ENCODE measurements at places on chromosomes 11 and 22.

- no peak for DNase-seq
Observed at GRCh38 chr11:125368757-125369156, 127.3 kb downstream of the FEZ1 start.

DNA sequence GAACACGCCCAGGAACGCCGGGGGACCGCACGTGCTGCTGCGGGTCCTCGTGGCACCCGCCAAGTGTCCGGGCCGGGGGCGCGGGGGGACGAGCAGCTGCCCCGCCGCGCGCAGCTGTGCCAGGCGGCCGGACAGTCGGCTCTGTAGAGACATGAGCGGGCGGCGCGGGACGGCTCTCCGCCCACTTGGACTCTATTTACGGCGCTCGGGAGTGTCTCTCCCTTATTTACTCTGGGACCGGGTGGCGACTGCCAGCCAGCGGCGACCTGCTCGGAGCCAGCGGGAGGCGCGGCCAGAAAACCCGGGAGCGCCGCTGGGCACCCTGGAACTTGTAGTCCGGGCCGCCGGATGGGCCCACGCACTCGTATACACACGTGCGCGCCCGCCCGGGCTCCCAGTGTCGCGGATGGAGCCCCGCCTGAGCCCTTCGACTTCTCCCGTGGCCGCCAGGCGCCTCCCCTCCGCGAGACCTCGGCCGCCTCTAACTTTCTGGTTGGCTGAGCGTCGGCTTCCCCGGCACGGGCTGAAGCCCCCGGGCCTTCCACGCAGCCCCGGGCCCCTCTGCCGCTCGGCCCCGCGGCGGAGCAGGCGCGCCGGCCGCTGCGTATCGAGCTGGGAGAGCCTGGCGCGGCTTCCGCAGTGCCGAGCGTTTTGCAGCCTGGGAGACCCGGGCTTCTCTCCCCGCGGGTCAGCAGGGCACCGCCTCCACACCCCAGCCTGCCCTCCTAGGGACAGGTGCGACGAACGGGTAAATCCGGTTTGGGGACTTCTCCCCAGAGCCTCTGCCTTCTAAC is at the start of gene MACROD1:
TSS of gene MACROD1 (minus strand) at position 272 of the 794 bp plus-strand sequence. CDS start at position 153, 119 bp downstream.
- DNase-seq = peak; percentile 76

DNA sequence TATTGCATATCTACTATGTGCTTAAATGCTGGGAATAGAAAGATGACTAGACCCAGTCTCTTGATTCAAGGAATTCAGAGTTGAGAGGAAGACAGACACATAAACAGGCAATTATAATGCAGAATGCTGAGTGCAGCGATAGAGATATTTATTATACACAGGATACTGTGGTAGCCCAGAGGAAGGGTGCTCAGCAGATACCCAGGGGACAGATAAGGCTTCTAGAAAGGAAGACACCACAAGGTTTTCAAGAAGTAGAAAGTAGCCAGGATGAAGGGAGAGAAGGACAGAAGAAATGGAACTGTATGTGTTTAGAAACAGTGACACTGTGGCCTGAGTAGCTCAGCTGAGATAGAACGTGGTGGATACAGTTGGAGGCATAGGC is 79.4 kb upstream of the NNMT start:
- no peak for DNase-seq

GRCh38 chr11:85123752-85124231 is 503.4 kb downstream of the DLG2 start:
- DNase-seq = peak; percentile 95

DNA sequence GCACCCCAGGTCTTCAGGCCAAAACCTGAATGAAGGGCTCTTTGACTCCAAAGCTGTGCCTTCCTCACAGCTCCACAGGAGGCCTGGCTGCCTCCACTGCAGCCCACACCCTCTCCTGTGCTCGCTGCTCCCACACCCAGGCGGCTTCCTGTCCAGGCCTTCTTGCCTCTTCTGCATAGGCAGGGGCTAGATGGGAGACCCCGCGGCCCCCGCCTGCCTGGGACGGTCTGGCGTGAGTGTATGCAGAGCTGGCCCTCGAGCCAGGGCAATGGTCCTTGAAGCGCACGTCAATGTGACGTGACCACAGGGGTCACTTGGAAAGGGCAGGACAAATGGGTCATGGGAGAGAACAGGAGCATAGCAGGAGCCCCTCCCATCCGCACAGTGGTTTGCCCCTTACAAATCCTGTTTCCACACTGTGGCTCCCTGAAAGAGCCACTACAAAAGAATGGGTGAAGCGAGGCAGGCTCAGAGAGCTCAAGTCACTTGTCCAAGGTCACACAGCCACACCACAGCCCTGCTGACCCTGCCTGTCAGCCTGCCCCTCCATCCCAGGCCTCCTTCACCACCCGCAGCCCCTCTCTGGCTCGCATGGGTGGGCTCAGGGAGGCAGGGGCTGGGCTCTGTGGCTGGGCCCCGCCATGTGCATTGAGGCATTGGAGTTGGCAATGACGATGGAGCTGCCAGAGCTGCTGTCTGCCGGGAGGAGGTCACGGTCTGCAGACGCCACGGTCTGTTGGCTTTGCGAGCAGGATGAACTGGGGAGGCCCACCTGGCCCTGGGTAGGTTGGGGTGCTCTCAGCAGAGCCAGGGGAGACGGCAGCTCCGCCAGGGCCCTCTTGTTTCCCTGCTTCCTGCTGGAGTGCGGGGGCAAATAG is 71.2 kb upstream of the WNT11 start:
- DNase-seq = no peak

DNA sequence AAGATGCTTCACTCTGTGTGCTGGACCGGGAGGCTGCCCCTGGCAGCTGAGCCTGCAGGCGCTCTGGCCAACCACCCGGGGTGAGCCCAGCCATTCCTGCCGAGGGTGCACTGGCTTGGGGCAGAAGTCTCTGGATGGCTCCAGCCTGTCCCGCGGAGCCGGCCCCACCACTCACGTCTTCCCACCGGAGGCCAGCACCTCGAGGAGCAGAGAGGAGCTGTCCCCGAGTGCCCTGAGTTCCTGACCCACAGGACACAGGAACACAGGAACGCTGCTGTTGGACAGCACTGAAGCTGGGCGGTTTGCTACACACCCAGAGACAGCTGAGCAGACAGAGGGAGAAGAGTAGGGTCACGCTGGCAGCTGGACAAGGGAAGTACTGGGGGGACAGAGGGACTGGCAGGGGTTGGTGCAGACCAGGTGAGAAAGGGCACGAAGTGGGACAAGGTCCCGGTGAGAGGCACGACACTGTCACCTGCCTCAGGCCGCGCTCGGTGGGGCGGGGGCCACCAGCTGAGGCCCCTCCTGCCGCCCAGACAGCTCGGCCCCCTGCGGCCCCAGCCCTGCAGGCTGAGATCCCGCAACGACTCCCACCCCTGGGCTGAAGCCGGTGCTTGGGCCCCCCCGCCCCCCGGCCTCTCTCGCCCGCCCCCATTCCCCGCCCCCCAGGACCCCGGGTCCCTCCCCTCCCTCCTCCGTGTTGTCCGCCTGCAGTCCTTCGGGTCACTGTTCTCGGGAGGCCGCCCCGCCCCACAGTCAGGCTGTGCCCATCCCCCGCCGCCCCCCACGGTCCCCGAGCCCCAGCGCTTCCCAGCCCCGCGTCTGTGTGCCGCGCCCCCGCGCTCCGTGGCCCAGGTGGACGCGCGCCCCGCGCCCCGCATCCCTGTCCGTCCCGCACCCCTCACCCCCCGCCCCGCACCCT is 624 bp upstream of the B4GALNT4 start:
- no peak for DNase-seq

- no peak for DNase-seq
Observed at GRCh38 chr11:6900327-6900999, 8.2 kb upstream of the OR2D2 start.

DNA sequence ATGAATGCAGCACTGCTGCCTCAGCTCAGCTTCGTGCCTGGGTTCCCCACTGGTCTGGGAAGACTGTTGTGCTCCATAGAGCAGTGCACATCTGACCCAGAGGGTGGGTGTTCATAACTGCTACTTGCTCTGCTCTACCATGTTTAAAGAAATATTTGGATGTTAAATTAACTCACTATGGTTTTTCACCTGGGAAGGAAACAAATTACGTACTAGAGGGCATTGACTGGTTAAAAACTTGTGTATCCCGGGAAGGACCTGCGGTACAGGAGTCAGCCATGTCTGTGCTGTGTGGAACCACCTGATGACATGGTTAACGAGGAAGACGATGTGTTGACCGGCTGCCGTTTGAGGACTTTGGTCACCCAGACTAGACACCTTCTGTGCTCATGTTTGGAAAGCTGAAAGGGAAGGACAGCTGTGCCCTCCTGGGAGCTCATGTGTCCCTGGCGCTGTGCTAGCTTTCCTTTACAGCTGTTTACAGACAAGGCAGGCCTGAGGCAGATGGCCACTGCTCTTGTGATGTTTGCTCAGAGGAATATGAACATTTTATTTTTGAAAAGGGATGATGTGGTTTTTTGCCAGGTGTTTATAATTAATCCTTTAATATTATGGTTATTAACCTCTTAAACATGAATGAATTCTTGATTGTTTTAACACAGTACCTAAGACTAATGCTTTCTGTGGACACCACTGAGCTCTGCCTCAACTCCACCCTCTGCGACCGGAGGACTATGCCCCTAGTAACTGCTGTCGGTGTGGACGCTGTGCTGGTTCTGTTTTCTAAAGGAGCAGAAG is 14.3 kb upstream of the AIFM3 start:
- no peak for DNase-seq
